GM03348 (cell line): ENCODE measurements at places on chromosomes 11 and 22.

DNA sequence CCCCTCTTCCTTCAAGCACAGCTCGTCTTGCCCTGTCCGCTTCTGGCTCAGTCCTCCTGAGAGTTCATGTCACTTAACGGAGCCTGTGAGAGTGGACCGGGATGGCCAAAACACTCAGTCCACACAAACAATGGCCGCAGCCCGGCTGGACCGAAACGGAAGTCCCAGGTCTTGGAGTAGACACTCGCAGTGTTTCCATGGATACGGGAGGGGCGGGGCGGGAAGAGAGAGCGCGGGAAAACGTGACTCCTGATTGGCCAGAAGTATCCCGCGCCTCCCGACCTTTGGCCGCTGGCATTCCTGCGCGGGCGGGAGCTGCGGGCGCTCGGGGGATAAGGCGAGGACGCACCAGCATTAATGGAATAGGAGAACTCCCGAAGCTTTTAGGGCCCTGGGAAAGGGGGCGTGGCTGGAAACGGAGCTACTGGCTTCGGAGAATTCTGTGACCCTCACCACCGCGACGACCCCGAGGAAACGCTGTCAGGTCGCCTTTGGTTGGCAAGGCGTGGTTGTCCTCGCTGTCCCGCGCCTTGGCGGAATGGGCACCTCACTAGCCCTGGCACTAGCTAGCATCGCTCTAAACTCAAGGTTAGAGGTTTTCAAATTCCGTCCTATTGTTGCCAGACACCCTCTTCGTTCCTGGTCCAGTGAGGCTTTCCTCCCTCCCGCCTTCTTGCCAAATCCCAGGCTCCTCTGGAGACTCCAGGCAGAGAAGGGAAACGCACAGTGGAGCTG, at the start of the genes NLRP14 and ZNF214:
Gene NLRP14 (plus strand): TSS at position 297 of the 735 bp plus-strand sequence. CDS start 18,108 bp downstream, outside the sequence.
Gene ZNF214 (minus strand): TSS at position 164 of the 735 bp plus-strand sequence. CDS start 17,511 bp downstream, outside the sequence.
- DNase-seq = peak; percentile 97

GRCh38 chr11:111123463-111124398, 121.8 kb upstream of the POU2AF2 start:
- no peak for DNase-seq

- no peak for DNase-seq
Observed at GRCh38 chr22:27952779-27953178, 33.7 kb upstream of the PITPNB start.

DNA sequence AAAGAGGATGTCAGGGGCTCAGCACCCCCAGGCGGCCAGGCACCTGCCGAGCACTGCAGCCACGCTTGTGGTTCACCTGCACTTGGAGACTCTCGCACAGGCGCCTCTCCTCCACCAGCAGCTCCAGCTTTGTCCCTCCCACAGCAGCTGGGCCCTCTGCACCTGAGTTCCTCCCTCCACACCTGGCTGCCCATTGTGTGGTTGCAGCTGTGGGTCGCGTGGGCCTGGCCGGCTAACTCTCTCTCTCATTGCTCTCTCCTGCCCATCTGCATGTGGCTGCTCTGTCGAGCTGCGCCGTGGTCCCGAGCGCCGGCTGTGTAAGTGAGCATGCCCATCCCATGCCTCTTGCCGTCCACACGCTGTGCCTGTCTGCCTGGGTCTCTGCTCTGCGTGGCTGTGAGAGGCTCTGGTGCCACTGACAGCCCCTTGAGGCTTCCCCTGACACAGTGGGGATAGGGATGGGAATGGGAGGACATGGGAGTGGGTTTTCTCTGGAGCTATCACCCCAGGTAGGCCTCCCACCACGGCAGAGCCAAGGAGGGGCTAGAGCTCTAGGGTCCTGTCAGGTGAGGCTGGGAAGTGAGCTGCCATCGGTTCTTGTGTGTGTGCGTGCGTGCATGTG, 8.5 kb upstream of the ACR start:
- DNase-seq = no peak

- no peak for DNase-seq
Observed at GRCh38 chr11:71947498-71947897, 18.7 kb downstream of the RNF121 start.

- no peak for DNase-seq
Observed at GRCh38 chr11:2811206-2812091, 74.1 kb downstream of the CDKN1C start.

GRCh38 chr22:45455212-45455611, 41.7 kb downstream of the RIBC2 start:
- no peak for DNase-seq

- no peak for DNase-seq
Observed at GRCh38 chr11:28542561-28542960, 434.4 kb downstream of the METTL15 start.

GRCh38 chr11:1039481-1040427, 3.2 kb upstream of the MUC6 start:
- no peak for DNase-seq

GRCh38 chr22:47594836-47595521, 832.5 kb downstream of the TBC1D22A start:
- DNase-seq = no peak

DNA sequence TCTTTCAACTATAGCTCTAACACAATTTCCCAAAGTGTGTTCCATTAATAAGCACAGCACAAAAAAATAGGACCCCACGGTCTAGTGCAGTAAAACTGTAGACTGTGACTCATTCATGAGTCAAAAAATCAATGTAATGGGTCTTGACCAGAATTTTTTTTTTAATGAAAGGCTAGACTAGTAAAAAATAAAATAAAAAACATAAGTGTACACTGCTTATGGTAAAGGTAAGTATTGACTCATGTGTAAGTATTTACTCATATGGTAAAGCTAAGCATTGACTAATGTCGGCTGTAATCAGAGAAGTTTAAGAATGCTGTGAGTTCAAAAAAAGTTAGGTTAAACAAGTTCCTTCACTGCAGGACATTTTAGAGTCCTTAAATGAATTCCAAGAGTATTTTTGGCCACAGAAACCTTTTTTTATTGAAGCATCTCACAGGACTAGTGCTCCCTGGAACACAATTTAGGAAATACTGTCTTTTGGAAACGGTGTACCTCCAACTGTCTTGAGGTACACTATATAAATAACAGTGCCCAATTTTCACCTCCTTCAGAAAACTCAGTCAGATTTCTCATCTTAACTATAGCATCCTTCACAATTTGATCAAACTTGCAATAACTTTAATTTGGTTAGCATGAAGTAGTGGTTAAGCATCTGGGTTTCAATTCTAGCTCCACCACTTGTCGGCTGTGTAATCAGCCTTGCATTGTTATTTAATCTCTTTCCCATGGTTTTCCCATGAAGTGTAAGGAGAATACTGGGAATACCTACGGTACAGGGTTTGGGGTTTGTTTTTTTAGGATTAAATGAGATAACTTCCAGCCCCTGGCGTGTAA, 2.1 kb downstream of the CCDC73 start:
- DNase-seq = no peak

GRCh38 chr11:44752300-44752699, 25.5 kb downstream of the TSPAN18 start:
- DNase-seq = no peak

- no peak for DNase-seq
Observed at GRCh38 chr22:19525116-19525660, 978 bp upstream of the CLDN5 start.

- no peak for DNase-seq
Observed at GRCh38 chr22:37626556-37627075, 12.9 kb upstream of the SH3BP1 start.

- no peak for DNase-seq
Observed at GRCh38 chr11:77035039-77035438, 841 bp downstream of the B3GNT6 start.

GRCh38 chr11:94910779-94911178, 62.6 kb downstream of the CWC15 start:
- peak; percentile 87 for DNase-seq

GRCh38 chr11:33234397-33235190, 22.6 kb upstream of the HIPK3 start:
- DNase-seq = no peak

DNA sequence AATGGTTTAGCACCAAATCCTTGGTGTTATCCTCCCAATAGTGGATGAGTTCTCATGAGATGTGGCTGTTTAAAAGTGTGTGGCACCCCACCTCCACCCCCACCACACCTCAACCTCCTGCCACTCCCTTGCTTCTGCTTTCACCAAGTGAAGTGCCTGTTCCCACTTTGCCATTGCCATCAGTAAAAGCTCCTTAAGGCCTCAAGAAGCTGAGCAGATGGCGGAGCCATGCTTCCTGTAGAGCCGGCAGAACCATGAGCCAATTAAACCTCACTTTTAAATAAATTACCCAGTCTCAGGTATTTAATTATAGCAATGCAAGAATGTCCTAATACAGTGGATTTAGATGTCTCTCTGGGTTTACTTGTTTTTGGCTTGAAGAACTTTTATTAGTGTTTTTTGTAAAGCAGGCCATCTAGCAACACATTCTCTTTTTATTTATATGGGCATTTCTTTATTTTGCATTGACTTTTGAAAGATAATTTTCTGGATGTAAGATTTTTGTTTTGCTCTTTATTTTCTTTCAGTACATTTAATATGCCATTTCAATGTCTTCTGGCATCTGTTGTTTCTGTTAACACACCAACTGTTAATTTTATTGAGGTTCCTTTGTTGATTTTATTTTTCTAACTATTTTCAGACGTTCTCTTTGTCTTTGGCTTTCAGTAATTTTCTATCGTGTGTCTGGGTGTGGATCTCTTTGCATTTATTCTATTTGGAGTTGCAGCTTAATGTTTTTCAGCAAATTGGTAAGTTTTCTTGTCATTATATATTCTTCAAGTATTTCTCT, 724.5 kb upstream of the CNTN5 start:
- no peak for DNase-seq

GRCh38 chr11:118996926-118997626, 862 bp upstream of the CENATAC start:
- peak; percentile 51 for DNase-seq

DNA sequence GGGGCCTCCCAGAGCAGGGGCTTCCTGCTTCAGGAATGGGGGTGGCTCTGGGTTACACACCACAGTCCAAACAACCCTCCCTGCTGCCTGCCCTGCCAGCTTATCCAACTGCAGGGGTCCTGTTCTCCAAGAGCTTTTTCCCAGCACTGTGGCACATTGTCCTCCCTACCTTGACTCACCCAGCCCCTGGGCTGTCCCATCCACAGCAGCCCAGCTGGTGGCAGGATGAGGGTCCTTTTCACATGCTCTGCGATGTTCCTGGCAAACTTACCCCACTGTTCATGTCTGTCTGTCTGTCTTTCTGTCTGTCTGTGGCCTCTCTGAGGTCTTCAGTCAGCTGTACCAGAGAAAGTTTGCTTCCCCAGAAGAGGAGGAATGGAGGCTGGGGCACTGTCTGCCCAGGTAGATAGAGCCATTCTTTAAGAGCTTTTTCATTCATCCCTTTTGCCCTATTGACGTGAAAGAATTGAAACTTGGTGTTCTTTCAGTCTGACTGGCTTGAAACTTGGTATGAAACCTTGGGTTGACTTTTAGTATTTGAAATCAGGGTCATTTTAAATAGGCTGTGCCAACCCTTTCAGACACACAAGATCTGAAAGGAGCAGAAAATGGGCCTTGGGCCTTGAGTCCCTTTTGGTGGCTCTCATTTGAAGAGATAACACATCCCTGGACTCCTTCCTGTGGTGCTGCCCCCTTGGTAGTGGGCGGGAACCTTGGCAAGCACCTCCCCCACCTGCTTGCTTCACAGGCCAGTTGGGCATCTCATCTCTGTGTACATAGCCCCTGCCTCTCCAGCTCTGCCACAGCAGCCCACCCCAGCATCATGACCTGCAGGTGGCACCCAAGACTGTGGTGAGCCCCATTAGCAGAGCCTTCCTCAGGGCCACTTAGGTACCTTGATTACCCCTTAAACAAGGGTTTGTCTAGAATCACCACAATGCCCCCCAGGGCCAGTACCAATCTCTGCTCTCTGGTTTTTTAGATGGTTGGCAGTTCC, 74.6 kb upstream of the SUSD2 start:
- DNase-seq = no peak

GRCh38 chr11:9263840-9264315, 1.3 kb downstream of the DENND5A start:
- DNase-seq = peak; percentile 42

- DNase-seq = peak; percentile 84
Observed at GRCh38 chr11:132054822-132055221, 684.4 kb downstream of the NTM start.

DNA sequence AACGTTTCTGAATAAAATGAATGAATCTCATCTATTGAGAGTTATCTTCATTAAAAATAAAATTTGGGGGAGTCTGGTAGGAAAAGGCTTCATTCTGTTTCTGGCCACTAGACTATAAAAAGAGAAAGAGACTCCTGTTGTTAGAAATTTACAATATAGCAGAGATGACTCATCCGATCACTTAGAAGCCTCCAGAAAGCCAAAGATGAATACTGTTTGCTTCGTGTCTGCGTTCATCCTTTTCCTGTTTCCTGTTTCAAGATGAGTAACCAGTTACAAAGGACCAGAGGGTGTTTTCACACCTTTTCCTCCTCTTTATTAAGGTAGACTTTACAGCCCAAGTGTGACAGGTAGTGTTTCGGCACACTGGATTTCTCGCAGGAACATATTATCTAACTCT, 1120.7 kb downstream of the LRRC4C start:
- peak; percentile 37 for DNase-seq

- no peak for DNase-seq
Observed at GRCh38 chr22:44181033-44181911, 547 bp downstream of the PARVG start.

DNA sequence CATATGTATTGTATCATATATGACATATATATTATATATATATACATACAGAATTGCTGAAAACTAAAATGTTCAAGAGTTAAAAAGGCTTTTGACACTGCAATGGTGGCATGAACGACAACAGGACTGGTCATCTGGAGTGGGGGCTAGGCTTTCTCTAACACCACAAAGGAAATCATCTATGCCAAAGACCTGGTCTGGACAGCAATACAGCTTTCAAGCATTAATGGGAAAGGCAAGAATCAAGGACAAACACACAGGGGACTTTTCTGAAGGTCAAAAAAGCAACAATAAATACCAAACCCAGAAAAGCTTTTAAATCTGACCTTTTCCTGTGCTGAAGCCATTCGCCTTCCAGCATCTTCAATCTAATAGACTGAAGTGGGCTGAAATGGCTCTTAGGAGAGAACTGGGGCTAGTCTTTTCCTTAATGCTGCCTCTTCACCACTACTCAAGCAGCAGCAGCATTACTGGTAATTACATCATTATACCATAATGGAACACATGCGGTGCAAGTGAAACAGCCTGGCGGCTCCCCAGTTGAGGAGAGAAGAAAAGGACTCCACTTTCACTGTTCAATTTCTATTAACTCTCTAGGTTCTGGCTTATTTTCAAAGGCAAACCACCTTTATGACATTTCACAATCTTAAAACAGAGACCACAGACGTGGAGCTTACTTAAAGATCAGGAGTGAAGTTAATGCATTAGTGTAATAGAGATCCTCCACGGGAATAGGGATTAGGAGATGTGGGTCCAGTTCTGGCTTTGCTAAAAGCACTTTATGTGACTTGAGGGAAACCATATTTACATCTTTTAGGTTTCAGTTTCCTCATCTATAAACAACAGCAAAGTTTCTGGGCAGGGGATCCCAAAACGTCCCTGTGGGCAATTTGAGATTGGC, 63.0 kb downstream of the GAB2 start:
- peak; percentile 60 for DNase-seq

DNA sequence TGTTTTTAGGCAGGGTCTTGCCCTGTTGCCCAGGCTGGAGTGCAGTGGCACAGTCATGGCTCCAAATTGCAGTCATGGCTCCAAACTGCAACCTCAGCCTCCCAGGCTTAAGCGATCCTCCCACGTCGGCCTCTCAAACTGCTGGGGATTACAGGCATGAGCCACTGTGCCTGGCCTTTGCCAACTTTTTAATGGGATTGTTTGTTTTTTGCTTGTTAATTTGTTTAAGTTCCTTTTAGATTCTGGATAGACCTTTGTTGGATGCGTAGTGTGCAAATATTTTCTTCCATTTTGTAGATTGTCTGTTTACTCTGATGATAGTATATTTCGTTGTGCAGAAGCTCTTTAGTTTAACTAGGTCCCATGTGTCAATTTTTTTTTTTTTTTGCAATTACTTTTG, 10.0 kb upstream of the SCGB1D1 start:
- DNase-seq = no peak

GRCh38 chr11:101718402-101718801, 134.6 kb upstream of the TRPC6 start:
- DNase-seq = no peak
